NB4 (cell line): ENCODE measurements at places on chromosomes 5 and 9.

- DNase-seq = no peak
Observed at GRCh38 chr9:124038790-124039633, 27.4 kb downstream of the LHX2 start.

GRCh38 chr5:1207555-1207954, 6.2 kb downstream of the SLC6A19 start:
- DNase-seq = no peak

- no peak for DNase-seq
Observed at GRCh38 chr5:18202164-18202563, 567.9 kb downstream of the TAF11L14 start.

DNA sequence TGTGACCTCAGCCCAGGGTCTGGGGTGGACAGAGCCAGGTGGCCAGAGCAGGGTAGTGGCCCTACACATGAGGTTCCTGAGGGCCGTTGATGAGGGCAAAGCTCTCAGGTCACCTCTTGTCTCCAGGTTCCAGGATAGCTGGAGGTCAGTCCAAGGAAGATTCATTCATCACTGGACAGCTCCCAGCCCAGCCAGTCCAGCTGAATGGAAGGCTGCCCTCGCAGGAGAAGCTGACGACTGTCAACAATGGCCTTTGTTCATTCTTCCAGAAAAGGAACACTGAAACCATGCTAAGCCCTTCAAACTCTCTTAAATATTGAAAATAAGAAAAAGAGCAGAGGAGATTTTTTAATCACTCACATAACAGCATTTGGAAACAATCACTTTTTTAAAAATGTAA, 169.7 kb upstream of the TBCA start:
- no peak for DNase-seq

GRCh38 chr9:96453625-96454024, 3.7 kb downstream of the HABP4 start:
- DNase-seq = no peak

DNA sequence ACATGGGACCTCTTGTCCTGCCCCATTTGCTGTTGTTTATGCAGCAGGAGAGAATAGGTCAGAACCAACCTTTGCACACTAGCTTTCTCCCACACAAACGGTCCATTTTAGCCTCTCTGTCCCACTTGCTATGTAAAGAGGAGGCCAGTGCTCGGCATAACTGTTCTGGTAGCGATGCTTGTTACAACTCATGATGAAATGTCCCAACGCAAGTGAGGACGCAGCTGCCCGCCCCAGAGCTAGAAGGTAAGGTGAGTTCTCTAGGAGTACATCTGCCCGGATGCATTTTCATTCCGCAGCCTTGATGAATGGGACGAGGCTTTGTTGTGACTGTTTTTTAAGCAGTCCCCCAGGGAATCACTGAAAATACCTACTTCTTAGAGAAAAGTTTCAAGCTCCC, 14.1 kb downstream of the S1PR3 start:
- no peak for DNase-seq

- no peak for DNase-seq
Observed at GRCh38 chr5:107670087-107670931, 428 bp downstream of the EFNA5 start.

GRCh38 chr9:96061293-96061987, 185.9 kb downstream of the ERCC6L2 start:
- peak; percentile 57 for DNase-seq

DNA sequence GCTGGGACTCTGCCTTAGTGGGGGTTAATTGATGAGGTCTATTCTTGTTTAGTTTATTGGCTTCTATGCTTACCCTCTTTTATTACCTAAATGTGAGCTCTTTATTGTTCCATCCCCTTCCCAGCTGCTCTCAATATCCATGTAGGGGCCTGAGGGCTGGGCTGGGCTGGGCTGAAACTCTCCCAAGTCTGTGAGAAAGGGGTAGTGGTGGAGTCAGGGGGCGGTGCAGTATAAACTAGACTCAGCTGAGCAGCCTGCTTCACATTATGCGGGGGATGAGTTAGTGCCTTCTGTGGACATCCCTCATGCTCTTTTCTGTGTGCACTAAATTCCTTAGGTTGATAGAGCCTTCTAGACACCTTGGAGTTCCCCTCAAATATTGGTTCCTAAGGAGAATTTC, 451.8 kb upstream of the PTGER4 start:
- no peak for DNase-seq

DNA sequence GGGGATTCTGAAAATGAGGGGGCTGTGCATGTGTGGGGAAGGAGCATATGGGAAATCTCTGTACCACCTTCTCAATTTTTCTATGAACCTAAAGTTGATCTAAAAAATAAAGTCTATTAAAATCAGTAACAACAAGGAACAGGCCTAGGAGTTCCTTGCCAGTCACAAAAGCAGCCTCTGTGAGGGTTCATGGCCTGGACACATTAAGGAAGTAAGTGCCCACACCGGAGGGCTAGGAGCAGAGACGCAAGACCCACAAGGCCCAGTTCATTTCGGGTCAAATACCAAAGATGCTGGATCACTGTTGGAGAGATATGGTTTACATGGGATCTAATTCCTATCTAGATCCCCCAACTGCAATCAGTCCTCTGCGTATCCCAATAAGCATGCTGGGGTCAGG, 88.4 kb downstream of the SEMA4D start:
- no peak for DNase-seq

- peak; percentile 22 for DNase-seq
Observed at GRCh38 chr9:106893088-106893487, 30.1 kb downstream of the ZNF462 start.

GRCh38 chr5:69011910-69012309, 81.9 kb upstream of the SLC30A5 start:
- DNase-seq = no peak

DNA sequence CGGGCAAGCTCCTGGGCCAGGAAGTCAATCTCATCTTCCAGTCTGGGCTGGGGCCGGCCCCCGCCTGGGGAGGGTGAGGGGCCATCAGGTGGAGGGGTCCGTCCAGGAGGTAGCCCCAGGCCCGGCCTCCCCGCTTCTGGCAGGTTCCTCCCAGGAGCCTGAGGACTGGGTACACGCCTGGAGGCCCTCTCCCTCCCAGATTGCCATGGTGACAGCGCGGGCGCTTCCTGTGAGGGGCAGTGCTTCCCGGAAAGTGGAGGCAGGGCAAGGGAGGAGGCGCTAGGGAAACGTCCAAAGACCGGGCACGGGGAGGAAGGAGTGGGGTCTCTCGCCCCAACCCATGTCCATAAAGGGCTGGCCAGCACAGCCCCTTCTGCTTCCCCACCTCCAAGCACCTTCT, 4.9 kb downstream of the NPDC1 start:
- no peak for DNase-seq

DNA sequence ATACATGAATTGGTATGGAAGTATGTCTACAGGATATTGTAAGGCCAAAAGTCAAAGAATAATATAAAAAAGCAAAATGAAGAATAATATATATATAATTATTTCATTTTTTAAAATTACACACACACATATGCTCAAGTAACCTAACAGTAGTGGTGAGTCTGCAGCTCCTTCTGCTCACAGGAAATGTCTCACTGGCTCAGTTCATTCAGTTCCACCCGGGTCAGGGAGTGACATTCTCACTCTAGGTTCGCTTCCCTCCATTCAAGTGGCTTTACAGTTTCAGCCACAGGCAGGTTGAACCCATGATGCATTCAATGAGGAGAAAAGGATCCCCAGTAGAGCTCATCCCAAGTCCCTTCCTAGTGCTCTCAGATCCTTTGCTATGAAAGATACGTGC, 90.8 kb downstream of the SUSD1 start:
- no peak for DNase-seq

- DNase-seq = no peak
Observed at GRCh38 chr9:30522061-30522460, 1862.4 kb upstream of the ACO1 start.

GRCh38 chr9:72038890-72039410, 21.5 kb downstream of the C9orf57 start:
- peak; percentile 57 for DNase-seq

- no peak for DNase-seq
Observed at GRCh38 chr5:5726401-5726800, 303.9 kb downstream of the ICE1 start.

DNA sequence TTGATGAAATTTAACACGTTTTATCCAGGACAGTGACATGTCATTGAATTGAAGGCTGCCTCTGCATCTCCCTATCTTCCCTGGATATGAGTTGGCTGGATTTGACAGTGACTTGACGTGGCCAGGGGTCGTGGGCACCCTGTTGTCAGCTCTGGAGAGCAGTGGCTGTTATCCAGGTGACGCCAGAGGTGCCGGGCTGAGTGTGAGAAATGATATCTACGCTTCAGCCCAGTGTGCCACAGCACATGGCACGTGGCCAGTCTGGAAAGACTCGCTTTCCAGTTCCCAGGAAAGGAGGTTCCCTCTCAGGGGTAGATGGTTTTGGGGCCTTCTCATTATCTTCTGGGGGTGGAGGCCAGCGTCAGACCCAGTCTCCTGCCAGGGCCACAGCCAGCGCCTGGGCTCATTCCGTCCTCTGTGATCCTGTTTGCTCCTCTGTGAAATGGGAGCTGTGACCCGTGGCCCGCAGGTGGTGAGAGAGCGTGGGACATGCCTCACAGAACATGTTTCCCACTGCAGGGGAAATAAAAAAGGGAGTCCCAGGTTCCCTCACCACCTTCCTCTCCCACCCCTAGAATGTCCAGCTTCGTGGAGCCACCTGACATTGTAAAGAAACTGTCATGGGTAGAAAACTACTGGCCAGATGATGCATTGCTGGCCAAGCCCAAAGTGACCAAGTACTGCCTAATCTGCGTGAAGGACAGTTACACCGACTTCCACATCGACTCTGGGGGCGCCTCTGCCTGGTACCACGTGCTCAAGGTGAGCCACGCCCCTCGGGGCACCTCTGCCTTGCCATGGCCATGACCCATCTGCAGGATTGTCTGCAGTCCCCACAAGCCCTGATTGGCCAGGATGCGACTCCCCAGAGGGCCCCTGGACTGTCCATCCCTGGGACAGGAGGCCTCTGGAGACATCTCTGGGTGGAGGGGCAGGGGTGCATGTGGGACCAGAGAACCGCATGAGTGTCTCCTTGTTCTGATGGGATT, 76.5 kb downstream of the PHF2 start:
- DNase-seq = no peak

DNA sequence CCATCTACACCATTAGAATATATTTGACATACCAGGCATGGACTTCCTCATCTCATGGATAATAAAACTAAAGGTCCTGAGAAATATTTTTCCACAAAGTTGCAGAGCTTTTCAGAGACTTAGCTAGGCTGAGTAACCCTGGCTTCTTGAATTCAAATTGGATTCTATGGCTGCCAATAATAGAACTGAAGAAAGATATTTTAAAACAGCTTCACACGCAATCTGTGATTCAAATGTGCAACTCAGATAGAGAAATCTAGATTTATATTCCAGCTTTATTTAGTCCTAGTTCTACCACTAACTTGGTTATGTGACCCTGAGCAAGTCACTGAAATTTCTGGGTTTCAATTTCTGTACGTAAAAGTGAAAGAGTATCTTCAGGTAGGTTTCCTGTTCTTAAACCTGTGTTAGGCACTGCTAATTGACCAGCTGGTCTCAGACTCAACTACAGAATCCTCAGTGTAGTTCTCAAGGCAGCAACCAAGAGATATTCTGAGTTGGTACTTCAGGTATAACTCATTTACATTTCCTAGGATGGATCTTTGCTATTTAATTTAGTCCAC, 235.3 kb downstream of the GABRB2 start:
- DNase-seq = no peak

- DNase-seq = no peak
Observed at GRCh38 chr9:86829496-86830046, 117.7 kb downstream of the GAS1 start.

DNA sequence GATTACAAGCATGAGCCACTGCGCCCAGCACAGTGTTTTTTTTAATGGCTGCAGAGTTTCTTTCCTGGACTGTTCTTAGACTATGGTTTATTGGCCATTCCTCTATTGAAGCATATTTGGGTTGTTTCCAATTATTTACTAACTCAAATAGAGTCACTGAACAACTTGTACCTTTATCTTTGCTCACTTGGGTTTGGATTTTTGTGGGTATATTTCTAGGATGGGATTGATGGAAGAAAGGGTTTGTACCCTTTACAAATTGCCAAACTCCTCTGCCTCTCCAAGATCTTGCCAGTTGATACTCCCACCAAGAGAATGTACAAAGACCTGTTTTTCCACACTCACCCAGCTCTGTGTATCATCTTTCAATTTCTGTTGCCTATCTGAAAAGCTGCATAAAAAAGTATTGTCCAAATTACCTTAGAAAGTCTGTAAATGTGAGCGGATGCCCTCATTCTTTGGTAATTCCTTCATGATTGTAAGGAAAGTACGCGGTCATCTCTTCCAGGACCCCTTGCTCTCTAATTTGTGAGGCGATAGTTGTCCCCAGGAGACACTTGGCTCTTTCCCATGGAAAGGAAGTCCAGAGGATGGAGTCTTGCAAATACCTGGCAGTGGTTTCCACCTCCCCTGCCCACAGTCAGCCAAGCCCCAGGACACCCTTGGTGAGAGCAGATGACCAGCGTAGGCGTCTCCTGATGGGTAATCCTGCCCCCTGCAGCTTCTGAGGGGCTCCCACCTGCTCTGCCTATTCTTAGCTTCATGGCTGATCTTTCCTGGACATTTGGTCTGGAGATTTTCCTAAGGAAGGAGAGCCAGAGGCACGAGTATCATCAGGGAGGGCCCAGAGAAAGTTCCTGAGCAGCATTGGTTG, 33.0 kb downstream of the ARHGEF37 start:
- DNase-seq = no peak

DNA sequence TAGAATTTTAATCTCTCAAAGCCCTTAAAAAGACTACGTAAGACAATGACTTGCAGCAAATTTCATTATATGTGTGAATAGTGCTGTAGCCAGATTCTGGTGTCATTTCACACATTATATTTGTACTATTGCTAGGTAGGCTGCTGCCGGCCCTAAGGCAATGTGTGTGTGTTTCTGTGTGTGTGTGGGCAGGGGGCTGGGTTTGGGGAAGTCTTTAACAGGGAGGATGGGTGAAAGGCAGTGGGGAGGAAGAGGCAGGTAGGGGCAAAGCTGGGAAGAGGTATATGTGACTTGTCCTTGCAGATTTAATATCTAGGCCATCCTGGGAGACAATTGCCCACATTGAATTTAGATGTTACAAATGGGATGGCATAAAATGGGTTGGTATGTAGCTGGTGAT, 130.8 kb downstream of the MACIR start:
- DNase-seq = no peak

DNA sequence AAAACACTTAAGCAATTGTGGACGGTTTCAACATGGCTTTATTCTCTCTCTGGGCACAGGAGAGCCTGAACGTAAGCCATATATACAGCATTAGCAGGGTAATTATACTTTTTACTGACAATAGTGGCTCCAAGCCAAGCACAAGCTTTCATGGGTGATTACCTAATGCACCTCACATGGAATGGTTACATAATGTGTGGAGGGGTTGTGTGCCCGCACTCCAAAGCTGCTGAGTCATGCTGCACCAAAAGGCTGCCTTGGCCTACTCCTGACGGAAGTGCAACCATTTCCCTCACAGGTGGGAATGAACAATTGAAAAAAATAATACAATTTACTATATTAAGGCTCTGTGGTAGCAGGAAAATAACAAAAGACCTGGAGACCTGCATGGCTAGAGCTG, 86.5 kb upstream of the ATP10B start:
- peak; percentile 54 for DNase-seq
